Activated CD4-positive, alpha-beta T cell treated with anti-CD3 and anti-CD28 coated beads, Interleukin-2, amount 50 U/mL, for 4 hours (primary cell): ENCODE measurements at places on chromosomes 4 and X.

- DNase-seq: no peak
Measured at GRCh38 chr4:21205821-21206531, 505.7 kb downstream of the PACRGL start.

- no peak for DNase-seq
Measured at GRCh38 chrX:124333862-124334261, 1.4 kb downstream of the TEX13D start.

GRCh38 chr4:142725886-142726285 is 120.2 kb downstream of the INPP4B start:
- DNase-seq: no peak

DNA sequence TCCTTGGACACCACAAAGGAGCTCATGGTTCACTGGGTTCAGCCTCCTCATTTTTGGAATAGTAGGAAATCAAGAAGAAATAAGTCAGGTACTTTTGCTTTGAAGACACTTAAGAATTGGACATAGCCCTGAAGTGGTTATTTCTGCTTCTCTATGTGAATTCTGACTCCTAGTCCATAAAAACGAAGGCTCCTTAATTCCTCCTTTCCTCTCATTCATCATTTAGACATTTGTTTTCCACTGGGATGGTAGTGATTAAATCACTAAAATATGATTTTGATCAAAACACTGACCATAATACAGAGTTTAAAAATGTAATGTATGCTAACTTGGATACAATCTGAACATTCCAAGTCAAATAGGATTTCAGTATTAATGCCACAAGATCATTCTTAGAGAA is 34.7 kb upstream of the CYP2U1 start:
- no peak for DNase-seq

DNA sequence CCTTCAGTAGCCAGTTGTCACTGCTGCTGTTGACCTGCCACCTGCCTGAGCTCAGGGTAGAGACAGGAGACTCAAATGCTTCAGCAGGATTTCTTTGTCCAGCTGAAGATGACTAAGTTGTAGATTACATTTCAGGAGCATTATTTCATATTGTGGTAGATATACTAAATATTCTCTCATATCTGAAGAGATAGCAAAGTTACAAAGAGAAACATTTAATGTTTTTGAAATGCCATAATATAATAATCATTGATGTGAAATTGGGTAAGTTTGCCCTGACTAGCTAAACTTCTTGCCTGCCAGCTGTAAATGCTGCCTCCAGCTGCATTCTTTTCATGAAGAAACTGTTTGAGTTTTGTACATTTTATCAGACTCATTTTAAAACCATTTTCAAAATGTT is 247.6 kb upstream of the CNKSR2 start:
- DNase-seq: no peak

- no peak for DNase-seq
Measured at GRCh38 chr4:71545168-71545567, 206.3 kb downstream of the SLC4A4 start.

DNA sequence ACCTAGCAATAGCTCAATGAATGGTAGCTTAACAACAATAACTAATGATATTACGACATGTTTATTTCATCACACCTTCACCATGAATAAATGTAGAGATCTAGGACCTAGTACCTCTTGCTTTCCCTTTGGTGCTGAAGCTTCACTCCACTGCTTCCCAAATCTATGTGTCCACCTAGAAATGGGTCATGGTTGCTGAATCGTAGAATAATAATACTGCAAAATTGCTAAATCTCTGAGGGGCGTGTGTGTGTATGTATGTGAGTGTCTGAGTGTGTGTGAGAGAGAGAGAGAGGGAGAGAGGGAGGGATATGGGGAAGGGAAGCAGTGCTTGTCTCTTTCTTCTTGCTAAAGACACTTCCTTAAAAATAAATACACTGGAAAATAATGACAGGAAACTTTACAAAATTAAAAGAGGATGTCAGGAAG is 109.3 kb upstream of the BMP2K start:
- DNase-seq: no peak

DNA sequence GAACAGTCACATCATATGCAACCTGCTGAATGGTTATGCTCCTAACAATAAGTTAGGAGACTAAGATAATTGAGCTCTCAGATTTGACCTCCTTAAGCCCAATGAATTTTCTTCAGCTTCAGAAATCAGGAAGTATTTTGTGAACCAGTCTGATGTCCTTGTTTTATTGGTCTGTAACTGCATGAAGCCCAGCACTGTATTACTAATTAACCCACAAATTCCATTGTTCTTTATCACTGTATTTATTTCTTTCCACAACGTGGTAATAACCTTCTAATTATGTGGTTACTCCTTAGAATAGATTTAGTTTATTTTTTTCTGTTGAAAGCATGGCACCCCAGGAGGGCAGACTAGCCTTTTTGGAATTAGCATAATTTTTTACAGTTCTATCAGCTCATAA is 3.9 kb upstream of the MFAP3L start:
- no peak for DNase-seq

GRCh38 chr4:159101988-159102621 is 774 bp upstream of the RAPGEF2 start:
- no peak for DNase-seq

GRCh38 chrX:48493890-48494364 is 14.9 kb upstream of the PORCN start:
- DNase-seq: no peak

DNA sequence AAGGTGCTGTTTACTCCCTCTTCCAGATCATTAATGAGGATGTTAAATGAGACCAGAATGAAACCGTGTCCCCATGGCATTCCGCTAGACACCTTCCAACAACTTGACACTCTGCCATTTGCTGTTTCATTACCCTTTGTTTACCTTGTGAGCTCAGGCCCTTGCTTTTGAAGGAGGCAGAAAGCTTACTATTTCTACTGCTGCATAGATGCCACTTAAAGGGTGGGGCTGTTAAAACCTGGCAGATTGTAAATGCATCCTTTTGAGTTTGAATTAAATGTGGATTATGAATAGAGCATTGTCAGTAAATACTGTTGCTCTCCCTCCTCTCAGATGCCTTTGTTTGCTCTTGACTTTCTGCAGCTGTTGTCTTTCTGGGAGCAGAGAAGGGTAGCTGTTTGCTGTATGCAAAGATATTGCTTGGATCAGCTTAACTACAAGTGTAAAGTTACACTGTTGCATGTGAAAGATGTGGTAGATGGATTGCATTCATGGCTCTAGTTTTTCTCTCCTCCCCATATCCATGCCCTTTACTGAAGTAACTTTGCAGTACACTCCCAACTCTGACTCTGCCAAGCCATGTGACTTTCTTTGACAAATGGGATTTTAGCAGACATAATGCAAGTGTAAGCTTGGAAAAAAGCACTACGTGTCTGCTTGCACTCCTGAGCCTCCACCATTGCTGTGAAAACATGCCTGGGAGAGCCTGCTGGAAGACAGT is 75.0 kb upstream of the DHX15 start:
- DNase-seq: no peak

GRCh38 chrX:15043538-15043937 is 170.3 kb downstream of the MOSPD2 start:
- no peak for DNase-seq

DNA sequence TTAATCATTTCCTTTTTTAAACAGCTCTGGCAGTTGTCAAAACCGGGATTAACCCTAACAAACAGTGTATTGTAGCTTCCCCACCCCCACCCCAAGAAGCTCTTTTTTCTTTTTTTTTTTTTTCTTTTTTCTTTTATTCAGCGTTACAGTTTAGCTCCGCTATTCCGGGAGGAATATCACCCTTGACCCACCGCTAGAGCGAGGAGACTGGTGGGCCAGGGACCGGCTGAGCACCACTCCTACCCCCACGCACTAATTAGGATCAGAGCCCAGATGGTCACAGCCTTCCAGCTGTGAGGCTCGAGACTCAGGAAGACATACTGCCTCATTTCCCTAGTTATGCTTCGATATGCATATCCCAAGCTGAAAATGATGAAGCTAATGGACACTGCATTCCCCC is 2.0 kb downstream of the PARM1 start:
- DNase-seq: no peak

DNA sequence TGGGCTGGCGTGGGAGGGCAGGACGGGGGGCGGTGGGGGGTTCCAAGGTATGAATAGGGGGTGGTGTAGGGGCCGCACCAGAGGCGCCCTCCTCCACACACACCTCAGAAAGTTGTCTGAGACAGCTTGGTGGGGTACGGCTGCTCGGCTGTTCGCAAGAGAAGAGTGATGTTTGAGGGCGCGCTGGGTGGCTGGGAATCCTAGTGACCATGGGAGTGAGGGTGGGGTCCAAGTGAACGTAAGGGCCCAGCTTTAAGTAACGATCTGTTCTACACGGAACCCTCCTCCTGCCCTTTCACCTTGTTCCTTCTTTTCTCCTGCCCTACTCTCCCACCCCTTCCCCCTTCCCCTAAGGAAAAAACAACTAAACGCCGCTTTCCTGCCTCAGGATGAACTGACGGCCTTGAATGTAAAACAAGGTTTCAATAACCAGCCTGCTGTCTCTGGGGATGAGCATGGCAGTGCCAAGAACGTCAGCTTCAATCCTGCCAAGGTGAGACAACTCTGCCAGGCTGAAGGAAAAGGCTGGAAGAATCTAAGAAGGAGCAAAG is 664 bp downstream of the MED12 start:
- no peak for DNase-seq

DNA sequence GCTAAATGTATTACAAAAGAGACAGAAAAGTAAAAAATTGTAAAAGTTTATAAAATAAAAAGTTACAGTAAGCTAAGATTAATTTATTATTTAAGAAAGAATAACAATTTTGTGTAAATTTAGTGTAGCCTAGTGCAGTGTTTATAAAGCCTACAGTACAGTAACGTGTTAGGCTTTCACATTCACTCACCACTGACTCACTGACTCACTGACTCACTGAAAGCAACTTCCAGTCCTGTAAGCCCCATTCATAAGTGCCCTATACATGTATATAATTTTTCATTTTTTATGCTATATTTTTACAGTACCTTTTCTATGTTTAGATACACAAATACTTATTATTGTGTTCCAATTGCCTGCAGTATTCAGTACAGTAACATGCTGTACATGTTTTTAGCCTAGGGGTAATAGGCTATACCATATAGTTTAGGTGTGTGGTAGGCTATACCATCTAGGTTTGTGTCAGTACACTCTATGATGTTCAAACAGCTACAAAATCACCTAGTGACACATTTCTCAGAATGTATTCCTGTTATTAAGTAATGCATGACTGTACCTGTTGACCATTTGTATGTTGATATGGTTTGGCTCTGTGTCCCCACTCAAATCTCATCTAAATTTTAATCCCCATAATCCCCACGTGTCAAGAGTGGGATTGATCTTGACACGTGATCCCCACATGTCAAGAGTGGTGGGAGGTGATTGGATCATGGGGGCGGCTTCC is 57.9 kb downstream of the CFAP299 start:
- no peak for DNase-seq

DNA sequence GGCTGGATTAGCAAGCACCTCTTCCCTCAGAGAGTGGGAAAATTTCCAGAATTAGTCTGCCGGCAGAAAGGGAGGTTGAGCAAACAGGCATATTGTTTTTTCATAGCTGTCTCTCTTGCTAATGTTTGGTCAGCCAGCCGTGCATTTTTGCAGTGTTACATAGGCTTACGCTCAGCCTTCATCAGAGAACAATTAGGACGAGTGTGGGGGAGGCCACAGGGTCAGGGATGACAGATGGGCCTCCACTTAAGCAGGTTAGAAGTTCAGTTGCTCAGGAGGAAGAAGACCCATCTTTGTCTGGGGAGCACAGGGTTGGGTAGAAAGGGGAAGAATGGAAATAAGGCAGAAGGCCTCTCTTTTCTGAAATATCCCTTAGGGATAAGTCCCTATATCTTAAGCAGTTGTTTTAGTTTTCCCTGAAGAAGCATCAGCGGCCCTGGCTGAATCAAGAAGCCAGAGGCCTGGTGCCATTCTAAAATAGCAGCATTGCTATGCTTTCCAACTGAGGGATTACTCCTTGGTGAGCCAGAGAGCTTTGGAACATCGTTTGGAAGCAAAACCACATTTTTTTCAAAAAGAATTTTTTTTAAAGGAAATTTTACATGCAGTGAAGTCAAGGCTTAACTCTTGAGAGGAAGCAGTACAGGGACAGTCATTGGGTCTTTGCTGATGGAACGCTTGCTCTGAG is 118.8 kb downstream of the SMIM20 start:
- no peak for DNase-seq

DNA sequence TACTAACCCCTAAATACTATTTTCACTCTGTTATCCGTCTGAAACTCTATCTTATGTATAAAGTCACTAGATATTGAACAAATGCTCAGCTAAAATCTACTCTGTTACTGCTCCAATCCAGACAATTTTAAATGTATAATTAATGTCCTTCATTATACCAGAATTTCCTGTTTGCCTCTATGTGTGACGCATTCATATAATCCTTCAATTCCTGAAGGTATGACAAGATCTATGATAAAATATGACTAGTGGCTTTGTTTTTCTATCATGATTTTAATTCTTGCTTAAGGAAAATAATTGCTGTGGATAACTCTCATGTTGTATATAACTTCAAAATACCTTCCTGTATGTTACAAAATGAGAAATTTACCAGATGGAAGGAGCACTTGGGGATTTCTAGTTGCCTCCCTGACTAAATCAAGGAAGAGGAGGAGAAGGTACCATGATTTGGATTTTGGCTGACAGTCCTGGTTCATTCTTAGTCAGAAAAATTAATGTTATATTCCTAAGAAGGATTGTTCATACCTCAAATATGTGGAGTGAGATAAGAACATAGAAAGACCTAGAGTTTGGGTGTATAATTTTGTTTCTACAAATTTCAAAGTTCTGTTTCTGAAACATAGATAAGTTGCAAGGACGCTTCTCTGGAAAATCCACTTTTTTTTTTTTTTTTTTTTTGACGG is 4.9 kb downstream of the CXCL6 start:
- no peak for DNase-seq

- DNase-seq: no peak
Measured at GRCh38 chrX:66042307-66043077, 2.6 kb upstream of the VSIG4 start.

GRCh38 chr4:7908668-7909067 is 31.0 kb downstream of the AFAP1 start:
- no peak for DNase-seq

DNA sequence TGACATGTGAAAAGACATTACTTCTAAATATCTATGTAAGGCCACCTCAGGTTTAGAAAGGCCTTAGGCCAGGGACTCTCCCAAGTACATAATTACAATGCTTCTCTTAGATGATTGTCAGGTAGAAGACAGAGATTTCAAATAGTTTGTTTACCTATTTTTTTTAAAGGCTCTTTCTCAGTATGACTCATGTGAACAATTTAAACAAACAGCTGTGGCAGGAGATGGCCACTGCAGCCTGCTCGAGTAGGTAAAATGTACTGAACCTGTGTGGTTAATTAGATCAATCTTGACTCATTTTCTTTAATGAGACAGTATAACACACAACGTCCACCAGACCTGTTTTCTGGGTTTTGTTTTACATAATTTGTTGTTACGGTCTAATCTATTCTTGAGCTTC is 50.2 kb downstream of the LEF1 start:
- no peak for DNase-seq

GRCh38 chr4:155676430-155676825 is 9.8 kb downstream of the GUCY1A1 start:
- DNase-seq: no peak
